Neural crest cell (in vitro differentiated cells): ENCODE measurements at places on chromosomes 16 and 17.
A peak's percentile ranks its signal among the peaks of the same experiment; 100 is the strongest.

GRCh38 chr16:16076423-16076813, 127.0 kb downstream of the ABCC1 start:
- peaks cover 4% of the 10 kb centered on the region for H3K4me1 ChIP-seq
- DNase-seq: no peak
- no peak overlapping the region for H3K4me3 ChIP-seq
- no peaks in the 10 kb centered on the region for H3K27me3 ChIP-seq

- H3K36me3 ChIP-seq: no peaks in the 10 kb centered on the region
- no peak overlapping the region for H3K4me3 ChIP-seq
- peaks cover 28% of the 10 kb centered on the region for H3K4me1 ChIP-seq
- peaks cover 58% of the 10 kb centered on the region for H3K27me3 ChIP-seq
- no peak for DNase-seq
These were observed 107.3 kb downstream of the OR1D5 start for GRCh38 chr17:2955931-2956582.

DNA sequence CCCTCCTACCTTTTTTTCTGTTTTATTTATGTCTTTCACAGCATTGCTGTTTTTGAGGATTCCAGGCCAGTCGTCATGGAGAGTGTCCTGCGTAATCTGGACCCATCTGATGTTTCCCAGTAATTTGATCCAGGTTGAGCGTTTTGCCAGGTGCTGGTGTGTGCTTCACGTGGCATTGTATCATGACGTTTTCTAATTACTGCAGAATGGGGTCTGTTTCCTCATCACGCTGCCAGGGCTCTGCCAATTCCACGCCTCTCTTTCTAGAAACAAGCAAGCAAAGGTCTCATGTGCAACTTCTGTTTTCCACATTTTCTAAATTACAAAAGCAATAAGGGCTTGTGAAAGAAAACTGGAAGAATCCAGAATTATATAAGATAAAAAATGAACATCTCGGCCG, 28.3 kb upstream of the BHLHA9 start:
- no peak overlapping the region for H3K4me3 ChIP-seq
- H3K27me3 ChIP-seq: peaks cover 18% of the 10 kb centered on the region
- no peaks in the 10 kb centered on the region for H3K36me3 ChIP-seq
- no peak for DNase-seq

- DNase-seq: no peak
- no peak overlapping the region for H3K4me3 ChIP-seq
- H3K36me3 ChIP-seq: peaks cover 3% of the 10 kb centered on the region
- H3K4me1 ChIP-seq: no peaks in the 10 kb centered on the region
- no peaks in the 10 kb centered on the region for H3K27me3 ChIP-seq
- peak overlapping the region; percentile 12 for H3K27ac ChIP-seq
These were observed 225.5 kb downstream of the STX8 start for GRCh38 chr17:9350080-9350479.

DNA sequence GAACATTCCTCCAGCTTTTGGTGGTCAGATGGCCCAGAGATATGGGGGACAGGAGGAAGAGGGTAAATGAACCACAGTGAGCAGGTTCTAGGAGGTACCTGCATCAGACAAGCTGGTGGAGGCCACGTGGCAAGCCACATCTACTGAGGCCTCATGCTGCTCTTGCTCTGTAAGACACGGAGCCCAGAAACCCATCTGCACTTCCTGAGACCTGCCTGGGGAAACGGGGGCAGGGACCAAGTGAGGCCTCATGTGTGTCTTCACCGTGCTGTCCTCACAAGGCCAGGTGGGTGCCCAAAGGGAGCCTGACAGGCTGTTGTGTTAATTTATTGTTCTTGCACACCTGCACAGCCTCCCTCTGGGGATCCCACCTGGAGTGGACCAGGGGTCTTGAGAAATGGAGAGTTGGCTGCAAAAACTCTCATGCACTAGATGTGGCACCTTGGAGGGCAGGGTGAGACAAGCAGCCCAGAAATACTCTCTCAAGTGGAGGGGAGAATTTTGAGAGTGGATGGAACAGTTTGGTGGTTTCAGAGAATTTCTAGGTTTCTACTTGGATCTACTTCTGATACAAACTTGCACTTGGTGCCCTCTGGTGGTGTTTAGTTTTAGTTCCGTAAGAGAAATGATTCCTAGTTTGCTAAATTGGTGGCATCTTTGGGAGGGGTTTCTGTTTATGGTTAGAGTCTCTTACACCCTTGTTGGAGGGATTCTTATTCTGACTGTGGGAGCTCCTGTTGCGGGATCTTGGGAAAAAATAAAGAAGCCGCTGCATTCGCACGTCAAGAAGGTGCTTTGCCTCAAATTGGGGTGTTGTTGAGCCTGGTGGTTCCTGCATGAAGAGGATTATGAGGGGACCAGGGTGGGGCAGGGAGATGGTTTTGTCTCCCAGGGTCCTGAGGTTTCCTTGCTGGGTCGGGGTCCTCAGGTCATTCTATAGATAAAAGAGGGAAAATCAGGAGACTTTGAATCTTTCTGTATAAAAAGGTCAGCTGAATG, 47.5 kb downstream of the SLC6A2 start:
- H3K27ac ChIP-seq: no peak overlapping the region
- peaks cover 36% of the 10 kb centered on the region for H3K27me3 ChIP-seq
- DNase-seq: peak; percentile 26
- no peak overlapping the region for H3K4me3 ChIP-seq

- H3K4me1 ChIP-seq: no peaks in the 10 kb centered on the region
- H3K27ac ChIP-seq: peak overlapping the region; percentile 64
- H3K27me3 ChIP-seq: peaks cover 54% of the 10 kb centered on the region
These were observed 54.7 kb upstream of the CRHR1 start for GRCh38 chr17:45729294-45729907.
